NCI-H1436 treated with DMSO at 0.1 percent for 48 hours (cell line): ENCODE measurements at places on chromosomes 2 and 18.

- DNase-seq, result no peak
These were observed 1.4 kb downstream of the NPAS2 start for GRCh38 chr2:100821255-100821910.

GRCh38 chr2:96264656-96265348 is 995 bp downstream of the TMEM127 start:
- DNase-seq, result no peak

GRCh38 chr2:198060277-198060676 is 255.9 kb downstream of the PLCL1 start:
- DNase-seq, result no peak

DNA sequence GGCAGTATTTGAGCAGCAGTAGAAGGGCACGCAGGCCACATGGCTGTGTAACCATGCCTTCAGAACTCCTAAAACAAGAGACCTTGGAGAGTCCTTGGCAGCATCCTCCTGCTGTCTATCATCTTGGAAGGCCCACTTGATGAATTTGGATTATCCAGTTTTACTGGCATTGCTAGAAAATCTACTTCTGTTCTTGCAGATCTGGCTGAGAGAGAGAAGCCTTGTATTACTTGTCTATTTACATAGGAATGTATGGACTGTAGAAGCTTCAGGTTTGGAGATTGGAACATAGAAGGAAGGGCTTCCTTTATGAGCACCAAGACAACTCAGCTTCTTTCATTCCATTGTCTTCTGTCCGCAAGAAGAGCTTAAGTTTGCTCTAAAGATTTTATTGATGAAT is 16.1 kb upstream of the GPBAR1 start:
- no peak for DNase-seq

DNA sequence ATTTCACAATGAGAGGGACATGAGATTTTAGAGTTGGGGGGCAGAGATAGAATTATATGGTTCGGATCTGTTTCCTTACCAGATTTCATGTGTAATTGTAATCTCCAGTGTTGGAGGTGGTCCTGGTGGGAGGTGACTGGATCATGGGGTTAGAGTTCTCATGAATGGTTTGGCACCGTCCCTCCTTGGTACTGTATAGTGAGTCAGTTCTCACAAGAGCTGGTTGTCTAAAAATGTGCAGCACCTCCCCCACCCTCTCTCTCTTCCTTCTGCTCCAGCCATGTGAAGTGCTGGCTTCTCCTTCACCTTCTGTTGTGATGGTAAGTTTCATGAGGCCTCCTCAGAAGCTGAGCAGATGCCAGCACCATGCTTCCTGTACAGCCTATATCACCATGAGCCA is 138.1 kb downstream of the SCG2 start:
- no peak for DNase-seq

- DNase-seq, result no peak
These were observed 469.3 kb upstream of the MEX3C start for GRCh38 chr18:51666763-51667191.

GRCh38 chr18:79718126-79718525 is 38.5 kb downstream of the CTDP1 start:
- DNase-seq, result no peak

DNA sequence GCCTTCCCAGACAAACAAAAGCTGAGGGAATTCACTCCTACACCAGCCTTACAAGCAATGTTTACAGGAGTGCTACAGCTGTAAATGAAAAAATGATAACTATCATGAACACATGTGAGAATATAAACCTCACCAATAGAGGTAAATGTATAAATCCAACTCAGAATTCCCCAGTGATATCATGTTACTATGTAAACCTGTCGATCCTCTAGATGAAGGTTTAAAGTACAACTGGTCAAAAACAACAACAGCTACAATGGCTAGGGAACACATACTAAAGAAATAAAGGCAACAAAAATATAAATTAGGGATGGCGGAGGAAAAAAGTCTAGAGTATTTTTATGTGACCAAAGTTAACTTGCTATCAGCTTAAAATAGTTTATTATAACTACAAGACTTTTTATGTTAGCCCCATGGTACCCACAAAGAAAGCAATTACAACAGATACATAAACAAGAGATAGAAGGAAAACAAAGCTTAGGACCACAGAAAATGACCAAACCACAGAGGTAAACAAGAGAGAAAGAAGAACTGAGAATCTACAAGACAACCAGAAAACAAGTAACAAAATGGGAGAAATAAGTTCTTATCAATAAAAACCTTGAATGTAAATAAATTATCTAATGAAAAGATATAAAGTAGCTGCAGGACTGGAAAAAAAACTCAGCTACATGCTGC is 8.3 kb downstream of the CERKL start:
- DNase-seq, result no peak

DNA sequence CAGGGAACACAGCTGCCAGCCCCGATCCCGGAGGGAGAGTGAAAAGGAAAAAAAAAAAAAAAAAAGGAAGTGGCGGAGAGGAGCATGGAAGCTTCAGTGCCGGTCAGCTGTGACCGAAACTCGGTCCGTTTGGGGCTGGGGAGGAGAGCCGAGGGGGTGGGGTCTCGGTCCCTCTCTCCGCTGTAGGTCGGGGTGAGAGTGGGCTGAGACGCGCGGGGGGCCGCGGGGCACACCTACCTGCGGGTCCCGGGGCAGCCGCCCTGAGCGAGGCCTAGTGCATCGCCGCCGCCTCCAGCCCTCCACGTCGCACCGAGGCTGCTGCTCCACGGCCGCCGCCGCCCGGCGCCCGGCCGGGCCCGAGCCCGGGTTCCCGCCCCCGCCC is 536 bp downstream of the VPS54 start:
- DNase-seq, result no peak

GRCh38 chr2:231752061-231752460 is 29.0 kb downstream of the PDE6D start:
- no peak for DNase-seq

DNA sequence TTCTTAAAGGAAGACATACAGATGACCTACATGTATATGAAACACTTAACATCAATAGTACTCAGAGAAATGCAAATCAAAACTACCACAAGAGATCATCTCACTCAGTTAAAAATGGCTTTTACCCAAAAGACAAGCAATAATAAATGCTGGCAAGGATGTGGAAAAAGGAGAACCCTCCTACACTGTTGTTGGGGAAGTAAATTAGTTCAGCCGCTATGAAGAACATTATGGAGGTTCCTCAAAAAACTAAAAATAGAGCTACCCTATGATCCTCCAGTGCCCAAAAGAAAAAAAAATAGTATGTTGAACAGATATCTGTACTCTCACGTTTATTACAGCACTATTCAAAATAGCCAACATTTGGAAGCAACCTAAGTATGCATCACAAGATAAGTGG is 1579.4 kb upstream of the TMEFF2 start:
- DNase-seq, result no peak

DNA sequence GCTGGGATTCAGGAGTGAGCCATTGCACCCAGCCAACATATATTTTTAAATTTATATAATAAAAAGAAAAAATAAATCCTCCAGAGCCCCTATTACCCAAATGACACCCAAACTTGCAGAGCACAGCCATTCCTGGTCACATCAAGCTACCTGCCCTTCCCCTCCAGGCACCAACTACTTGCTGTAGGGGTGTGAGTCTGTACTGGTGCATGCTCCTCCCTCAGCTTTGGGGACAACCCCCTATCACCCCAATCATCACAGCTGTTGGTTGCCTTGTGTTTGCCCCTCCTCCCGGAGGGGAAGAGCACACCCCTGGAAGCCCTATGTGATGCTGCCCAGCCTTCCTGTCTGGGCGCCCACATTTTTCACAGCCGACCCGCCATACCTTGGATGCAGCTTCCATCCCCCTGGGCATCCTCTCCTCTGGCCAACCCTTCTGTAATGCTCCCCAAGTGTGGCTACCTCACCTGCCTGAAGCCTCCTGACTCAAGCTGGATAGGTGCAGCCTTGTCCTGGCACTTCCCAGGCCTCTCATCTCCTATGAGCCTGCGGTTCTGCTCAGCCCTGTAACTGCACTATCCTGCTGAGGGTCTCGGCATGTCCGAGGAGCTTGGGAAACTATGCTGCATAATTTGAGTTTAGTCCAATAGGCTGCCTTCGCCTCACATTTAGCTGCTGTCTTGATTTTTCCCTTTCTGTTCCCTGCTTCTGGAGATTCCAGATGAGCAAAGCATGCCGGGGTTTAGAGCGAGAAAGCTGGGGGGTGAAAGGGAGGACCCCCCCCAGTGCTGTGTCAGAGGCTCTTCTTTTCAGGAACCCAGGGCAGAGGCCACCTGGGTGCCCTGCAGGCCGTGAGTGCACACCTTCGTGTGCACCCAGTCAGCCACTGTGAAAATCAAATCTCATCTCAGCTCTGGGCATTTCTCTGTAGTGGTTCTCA is 27.2 kb downstream of the CHST10 start:
- DNase-seq, result no peak

GRCh38 chr2:177002983-177003382 is 209.6 kb upstream of the HNRNPA3 start:
- DNase-seq, result no peak

DNA sequence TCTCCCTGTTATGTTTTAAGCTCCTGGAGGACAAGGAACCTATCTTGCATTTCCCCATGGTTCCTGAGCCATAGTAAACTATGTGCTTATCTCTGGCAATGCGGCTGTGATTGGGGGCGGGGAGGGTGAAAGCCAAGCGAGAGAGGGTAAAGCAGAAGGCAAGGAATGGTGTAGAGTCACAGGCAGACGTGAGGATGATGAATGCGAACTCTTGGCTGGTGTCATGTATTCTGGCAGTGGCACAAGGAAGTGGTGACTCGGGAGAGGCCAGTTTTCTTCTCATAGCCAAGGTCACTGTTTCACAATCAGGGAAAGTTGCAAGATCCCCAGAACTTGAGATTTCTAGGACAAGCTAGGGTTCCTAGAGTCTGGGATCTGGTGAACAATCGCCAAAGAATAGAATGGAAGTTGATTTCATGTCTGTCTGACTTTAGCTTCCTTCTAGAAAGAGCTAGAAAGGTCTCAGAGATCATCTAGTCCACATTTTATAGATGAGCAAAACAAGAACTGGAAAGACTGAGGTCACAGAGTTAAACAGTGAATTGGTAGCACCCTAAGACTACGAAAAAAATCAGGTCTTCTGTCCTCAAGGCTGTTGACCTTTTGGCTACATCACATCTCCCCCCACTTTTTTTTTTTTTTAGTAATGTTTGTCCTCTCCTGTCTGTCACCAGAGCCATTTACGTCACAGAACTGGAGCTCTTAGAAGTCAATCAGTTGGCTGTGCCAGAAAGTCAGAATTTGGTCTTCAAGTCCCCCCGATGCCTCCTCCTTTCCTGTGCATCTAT is 137.0 kb downstream of the BCL11A start:
- DNase-seq, result no peak

GRCh38 chr2:60844105-60844504 is 37.3 kb upstream of the REL start:
- DNase-seq, result no peak

DNA sequence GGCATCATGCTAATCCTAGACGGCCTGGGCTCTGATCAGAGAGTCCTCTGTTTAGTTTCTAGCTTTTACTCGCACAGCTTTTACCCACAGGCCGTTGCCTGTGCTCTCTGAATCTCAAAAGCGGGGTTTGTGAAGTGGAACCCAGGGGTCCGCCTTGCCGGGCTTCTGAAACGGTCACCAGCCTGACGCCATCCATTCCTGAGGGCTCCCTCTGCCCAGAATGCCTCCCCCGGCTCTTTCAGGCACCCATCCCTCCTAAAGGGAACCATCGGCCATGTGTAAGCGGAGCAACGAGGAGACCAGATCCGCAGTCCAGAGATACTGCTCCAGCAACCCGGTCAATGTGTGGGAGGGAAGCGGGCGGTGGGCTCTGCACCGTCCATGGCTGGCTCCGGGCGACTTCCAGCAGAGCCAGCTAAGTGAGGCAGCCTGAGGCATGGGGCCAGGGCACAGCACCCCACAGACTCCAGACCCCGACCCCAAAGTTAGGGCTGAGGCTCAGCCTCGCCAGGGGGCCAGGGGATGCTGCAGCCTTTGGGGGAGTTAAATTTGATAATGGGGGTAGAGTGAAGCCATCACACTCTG is 28.8 kb downstream of the SALL3 start:
- DNase-seq, result no peak
